ENCODE measurements at places on chromosomes 4 and X.

DNA sequence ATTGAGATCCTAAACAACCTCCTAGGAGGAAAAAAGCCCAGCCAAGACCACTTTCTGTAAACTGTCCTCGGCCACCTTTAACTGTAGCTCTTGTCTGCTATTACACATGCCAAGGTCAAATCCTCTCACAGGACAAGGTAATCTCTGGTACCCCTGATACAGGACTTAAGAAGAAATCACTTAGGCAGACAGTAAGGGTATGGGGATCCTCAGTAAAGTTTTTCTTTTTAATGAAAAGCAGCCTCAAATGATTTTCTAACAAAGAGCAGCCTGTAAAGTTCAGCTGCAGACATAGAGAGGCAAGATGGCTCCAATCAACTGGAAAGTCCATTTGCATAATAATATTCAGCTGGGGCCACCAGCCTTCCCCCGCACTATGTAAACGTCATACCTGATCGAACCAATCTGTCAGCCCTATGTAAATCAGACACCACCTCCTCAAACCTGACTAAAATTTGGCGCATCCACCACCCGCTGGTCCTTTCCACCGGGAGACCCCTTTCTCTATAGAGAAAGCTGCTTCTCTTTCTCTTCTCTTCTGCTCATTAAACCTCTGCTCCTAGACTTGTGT, 14.6 kb upstream of the MPP1 start:
- DNase-seq: no peak

GRCh38 chr4:60389633-60390032, 810.5 kb upstream of the ADGRL3 start:
- no peak for DNase-seq

- DNase-seq: no peak
Measured at GRCh38 chr4:18578307-18578706, 556.8 kb upstream of the LCORL start.

DNA sequence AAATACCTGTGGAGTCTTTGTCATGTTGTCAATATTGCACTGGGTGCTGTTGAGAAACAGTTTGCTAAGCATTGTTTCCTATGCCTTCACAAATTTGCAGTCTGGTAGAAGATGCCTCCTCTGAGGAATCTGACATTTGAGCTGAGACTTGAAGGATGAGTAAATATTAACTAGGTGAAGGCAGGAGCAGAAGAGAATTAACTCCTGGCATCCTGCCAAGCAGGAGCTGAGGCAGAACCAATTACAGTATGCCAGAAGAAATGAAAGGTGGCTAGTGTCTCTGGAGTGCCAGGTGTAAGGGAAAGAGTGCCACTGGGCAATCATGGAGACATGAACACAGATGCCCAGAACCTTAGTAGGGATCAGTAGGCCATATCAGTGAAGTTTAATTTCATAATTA, 1778.2 kb upstream of the PCDH10 start:
- no peak for DNase-seq

DNA sequence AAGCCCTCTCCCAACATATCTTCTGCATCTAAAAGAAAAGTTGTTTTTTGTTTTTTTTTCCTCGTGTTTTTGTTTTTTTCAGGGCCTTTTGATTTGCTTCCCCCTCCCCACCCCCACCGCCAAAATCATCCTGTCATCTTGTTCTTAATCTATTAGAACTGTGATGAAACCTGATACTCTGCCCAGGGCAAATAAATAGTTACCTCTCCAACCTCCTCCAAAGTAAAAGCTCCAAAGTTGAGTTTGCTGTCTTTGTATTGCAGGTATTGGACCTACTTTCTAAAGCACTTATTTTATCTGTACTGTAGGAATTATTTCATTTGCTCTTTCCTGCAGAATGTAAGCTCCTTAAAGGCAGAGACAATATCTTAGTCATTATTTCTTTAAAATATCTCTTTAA, 172.9 kb downstream of the SOWAHB start:
- no peak for DNase-seq

GRCh38 chr4:190020790-190021717, 6.0 kb downstream of the FRG2 start:
- DNase-seq: no peak

DNA sequence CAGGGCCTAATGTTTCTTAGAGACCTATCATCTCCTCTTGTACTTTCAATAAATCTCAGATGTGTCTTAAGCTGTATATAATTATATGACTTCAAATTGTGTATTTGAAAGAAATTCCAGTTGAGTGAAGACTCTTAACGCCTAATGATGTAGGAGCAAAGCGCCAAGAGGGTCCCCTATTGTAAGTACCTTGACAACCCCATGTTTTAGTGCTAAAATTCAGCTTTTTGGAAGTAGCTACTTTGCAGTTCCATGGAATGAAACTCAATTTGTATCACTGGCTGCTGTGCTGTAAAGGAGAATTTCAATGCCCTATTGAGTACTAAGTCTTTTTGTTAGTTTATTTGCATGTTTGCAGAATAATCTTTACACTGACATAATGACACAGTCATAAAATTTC, 1826.6 kb upstream of the AGA start:
- DNase-seq: no peak

DNA sequence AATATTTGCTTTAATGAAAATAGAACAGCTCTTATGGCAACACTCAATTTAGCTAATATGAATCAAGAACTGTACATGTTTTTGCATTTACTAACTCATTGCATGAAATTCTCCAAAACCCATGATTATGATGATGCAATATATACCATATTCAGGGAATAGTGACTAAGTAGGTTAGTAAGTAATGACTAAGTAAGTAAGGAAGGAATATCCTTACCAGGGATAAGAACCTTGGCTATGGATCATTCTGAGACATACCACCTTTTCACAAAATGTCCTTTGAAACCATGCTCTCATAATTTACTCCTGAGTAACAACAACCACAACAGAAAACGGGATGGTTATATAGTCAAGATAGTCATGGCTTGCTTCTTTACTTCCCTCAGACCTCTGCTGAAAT, 1513.0 kb downstream of the STIM2 start:
- DNase-seq: no peak

DNA sequence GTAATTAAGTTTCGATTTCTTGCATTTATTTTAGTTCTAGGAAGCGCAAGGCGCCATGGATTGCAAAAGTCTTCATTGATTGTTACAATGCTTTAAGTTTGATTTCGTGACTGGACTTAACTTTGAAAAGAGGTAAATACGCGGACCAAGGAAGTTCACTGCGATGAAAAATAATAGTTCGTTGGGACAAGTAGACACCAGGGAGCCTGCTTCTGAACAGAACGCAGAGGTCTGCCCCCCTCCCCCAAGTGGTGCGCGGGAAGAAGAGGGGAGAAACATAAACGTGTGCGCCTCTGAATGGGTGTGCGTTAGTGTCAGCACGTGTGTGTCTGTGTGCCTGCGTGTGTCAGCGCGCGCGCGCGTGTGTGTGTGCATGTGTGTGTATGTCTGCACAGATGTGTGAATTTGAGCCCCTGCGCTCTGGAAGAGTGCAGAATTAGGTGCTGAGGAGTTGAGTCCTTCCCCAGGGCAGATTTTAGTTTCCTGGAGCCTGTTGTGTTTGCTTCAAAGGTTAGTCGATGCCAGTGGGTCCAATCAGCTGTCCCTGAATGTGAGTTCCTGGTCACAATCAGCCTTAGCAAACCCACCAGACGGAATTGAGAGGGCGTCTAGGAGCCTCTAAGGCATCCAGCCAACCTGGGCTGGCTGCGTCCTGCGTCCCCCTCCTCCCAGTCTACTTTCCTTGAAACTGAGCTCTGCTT, 5.8 kb upstream of the POU4F2 start:
- DNase-seq: no peak

DNA sequence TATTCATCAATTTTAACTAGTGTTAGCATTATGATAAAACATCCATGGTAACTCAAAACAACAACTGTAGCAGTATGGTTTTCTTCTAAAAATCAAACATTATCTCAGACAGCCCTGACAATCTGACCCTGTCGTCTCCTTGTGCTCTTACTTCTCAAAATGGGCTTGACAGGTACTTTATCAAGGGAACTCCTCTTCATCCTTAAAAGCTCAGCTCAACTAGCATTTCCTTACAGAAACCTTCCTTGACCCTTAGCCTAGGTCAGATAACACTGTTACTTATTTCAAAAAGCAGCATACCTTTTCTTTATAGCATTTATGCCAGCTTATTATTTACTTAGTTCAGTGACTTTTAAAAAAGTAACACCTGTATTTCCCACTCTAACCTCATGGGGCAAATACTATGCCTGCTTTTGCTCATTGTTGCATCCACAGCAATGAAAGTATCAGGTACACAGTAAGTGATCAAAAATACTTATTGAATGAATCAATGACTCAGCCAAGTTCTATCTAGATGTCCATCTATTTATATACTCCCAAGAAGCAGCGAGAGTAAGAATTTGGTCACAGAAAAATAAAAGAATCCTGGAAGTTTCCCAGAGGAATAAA, 41.9 kb downstream of the ADAMTS3 start:
- no peak for DNase-seq

DNA sequence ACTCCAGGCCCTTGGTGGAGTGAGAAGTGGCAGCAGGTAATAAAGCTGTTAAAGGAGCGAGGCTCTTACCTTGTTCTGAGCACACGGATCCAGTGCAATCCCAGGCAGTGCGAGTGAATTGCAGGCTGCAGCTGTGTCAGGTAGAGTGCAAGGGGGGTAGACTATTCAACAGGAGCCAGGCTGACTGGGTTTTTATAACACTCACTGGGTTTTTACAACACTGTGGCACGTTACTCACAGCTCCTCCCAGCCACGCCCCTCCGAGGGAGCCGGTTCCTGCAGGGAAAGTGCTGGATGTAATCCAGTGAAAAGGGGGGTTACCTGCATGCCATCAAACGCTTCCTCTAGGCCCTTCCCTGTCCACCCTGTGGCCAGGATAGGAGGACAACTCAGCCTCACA, 358 bp downstream of the FGFBP1 start:
- DNase-seq: no peak

DNA sequence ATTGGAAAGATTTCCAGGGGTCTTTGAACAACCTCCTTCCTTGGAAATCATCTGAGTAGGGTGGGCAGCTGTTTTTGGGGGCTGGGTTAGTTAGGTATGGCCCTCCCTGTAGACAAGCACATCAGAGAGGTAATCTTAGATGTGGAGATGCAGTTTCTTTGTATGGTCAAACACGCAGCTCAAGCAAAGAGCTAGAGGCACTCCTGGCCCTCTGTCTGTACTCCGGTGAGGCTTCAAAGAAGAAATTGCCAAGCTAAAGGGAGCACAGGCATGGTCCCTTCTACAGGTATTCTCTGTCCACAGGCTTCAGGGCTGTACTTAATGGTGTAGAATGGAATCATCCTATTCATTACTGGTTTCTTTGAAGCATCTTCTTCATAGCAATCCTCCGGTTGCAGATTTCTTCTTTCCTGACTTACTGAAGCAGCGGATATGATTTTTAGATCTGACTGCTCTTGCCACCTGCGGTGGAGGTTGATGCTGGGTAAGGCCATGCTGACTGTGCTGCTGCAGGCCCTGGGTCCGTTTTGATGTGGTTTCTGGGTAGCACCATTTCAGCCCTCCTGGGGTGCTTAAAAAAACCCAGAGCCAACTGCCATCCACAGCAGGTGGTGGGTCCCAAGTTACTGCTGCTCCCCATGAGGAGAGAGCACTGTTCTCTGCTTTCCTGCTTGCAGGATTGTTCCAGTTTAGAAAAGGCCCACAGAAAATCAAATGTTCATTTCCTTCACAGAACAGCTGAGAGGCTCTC, 318.9 kb upstream of the GATB start:
- DNase-seq: no peak

- DNase-seq: peak; percentile 9
Measured at GRCh38 chr4:136864604-136865185, 667.6 kb downstream of the PCDH18 start.

DNA sequence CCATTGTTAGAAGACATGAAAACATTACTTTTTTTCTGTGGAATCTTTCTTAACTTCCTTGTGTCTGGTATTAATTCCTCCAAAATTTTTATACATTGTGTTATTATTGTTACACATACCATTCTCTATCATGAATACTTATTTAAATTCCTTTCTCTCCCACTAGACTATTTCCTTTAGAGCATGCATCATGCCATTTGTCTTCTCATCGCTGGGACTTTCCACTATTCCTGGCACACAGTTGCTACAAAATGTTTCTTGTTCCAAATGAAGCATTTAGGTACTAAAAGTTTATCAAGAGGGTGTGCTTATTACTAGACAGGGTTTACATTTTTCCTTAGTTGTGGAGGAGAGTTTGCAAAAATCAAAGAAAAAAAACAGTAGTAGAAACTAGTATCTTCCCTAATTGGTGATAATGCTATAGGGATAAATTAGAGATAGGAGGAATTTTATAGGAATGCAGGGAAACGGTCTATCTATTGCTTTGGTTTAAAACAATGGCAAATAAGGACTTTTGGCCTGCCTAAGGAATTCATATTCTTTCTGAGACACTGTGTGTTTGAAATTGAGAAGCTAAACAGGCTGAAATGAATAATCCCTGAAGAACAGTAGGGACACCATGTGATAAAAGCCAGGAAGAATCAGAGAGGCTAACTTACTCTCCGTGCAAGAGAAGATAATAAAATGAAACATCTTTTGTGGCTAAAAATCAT, 187.5 kb upstream of the TBC1D9 start:
- DNase-seq: peak; percentile 70

GRCh38 chr4:93182722-93183121, 645.8 kb upstream of the ATOH1 start:
- DNase-seq: no peak

GRCh38 chr4:94410678-94411206, 41.0 kb upstream of the PDLIM5 start:
- no peak for DNase-seq

DNA sequence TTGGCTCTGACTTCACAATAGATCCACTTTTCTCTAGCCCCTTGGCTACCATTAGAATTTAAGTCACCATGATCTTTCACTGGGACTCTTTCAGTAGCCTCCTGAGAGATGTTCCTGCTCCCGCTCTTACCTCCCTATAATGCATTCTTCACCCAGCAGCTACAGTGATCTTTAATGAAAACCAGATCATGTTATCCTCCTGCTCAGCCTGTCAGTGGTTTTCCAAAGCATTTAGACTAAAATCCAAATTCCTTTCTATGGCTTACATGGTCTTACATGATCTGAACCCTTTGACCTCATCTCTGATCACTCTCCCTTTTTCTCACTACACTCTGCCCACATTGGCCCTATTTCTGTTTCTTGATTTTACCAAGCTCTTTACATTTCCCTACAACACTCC, 18.3 kb upstream of the RPS6KA3 start:
- no peak for DNase-seq

GRCh38 chr4:118279328-118279727, 73.5 kb downstream of the PRSS12 start:
- DNase-seq: no peak

- no peak for DNase-seq
Measured at GRCh38 chr4:144267084-144267483, 126.6 kb upstream of the GYPA start.

- peak; percentile 5 for DNase-seq
Measured at GRCh38 chr4:89539374-89539773, 231.8 kb upstream of the GPRIN3 start.

- no peak for DNase-seq
Measured at GRCh38 chr4:183105092-183105491, 6.0 kb downstream of the WWC2 start.

GRCh38 chr4:100014616-100015015, 64.5 kb upstream of the H2AZ1 start:
- DNase-seq: no peak

Measured in AG04449 (cell line).